ENCODE measurements at places on chromosomes 7 and 10. TPM values are rescaled to one million over a fixed set of nuclear protein-coding genes. Genes with fewer than 3 reads are reported as not detected.

DNA sequence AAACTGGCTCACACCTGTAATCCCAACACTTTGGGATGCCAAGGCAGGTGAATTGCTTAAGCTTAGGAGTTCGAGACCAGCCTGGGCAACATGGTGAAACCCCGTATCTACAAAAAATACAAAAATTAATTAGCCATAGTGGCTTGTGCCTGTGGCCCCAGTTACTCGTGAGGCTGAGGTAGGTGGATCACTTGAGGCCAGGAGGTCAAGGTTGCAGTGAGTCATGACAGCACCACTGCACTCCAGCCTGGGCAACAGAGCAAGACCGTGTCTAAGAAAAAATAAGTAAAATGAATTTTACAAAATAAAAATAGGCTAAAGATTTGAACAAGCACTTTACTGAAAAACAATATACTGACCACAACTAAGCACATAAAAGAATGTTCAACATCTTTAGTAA lies 9.8 kb upstream of the ORC5 start:
- no peak for DNase-seq

DNA sequence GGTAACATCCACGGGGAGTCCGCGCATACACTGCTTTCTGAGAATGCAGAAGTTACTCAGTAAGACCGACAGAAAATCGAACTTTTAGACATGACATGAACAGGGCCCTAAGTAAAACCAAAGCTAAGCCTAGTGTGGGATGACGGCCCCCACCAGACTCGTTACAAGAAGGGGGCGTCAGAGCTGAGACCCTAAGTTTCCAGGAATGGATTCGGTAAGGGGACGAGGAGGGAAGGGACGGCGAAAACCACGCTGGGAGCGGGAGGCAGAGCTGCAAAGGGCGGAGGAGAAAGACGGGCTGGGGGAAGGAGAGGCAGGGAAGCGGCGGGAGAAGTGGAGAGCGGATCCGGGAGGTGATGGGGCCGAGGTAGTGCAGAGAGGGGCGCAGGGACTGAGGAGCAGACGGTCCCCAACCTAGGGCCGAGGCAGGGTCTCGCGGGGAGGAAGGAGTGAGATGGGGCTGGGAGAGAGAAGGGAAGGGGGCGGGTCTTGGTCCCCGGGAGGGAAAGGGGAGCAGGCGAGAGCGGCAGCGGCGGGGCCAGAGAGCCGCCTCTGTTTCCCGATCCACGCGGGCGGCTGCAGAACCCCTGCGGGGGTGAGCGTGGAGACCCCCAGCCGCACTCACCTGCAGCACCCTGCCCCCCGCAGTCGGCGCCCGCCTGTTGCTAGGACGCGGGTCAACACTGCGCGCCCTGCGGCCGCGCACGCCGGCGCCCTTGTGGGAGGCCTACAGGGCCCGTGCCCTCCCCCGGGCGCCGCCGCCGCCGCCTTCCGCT lies 513 bp downstream of the ODAD2 start:
- peak; percentile 26 for DNase-seq

ERVW-1 gene
- not detected for polyA plus RNA-seq

DNA sequence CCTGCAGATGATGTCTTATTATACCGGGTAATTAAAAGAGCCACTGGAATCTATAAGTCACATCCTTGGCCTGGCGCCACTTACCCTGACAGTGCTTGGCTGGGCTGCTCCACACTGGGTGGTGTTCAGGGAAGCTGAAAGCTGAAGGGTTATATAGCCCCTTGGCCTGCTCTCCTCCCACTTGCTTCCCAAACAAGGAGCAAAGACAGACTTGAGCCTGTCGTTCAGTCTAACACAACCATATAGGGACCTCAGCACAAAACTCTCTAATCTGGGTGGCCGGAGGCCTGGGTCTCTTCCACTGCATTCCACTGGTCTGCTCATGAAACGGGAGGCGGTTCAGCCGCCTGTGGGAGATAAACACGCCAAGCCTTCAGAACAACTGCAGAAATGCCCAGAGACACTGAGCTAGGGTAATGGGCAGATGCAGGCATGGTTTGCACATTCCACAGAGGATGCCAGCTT lies at the start of gene ACTA2:
ACTA2 (minus strand) TSS at position 127 of the 465 bp plus-strand sequence. CDS start 3,843 bp downstream, outside the sequence.
- peak; percentile 84 for DNase-seq

VIM gene
- 4,502 TPM for polyA plus RNA-seq

DNA sequence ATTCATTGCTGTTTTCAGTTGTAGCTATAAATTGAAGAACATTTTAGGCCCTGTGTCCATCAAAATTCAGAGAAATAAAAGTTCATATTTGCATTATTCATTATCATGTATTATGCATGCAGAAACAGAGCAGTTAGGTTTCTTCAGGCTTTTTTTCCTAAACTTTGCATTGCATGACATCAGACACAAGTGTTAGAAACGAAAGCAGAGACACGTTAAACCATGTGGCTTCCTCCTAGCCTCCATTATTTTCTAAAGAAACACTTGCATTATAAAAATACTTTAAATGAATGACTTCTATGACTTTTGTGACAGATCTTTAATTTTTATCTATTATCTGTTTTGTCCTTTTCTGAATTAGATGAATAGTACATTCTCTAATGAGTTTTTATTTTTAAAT lies 8.8 kb upstream of the EBLN1 start:
- no peak for DNase-seq

GRCh38 chr10:123561141-123561440 lies 105.1 kb upstream of the GPR26 start:
- DNase-seq: no peak

DNA sequence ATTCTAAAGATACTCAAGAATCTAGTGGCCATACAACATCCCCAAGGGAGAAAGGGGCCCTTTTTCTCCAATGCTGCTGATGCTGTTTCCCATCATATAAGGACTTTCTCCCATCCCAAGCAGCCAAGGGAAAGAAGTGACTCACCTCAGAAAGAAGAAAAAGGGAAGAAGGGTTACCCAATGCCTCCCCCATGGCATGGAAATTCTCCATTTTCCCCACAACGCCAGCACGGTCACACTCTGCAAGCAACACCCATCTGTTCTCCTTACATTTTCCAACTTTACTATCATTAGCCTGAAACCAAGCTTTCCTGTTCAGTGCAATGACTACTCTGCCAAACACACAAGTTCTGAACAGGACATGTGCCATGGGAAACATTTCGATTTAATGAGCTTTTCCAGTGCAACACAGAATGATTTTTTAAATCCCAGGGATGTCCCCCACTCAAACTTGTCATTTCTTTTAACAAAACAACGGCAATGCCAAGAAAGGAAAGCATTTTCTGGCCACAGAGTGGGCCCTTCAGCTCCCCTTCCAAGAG lies 67.9 kb downstream of the PTPRN2 start:
- DNase-seq: no peak

DOCK4 gene
- 4.4 TPM for polyA plus RNA-seq

PRKAR2B gene
- 3.1 TPM for polyA plus RNA-seq

DNA sequence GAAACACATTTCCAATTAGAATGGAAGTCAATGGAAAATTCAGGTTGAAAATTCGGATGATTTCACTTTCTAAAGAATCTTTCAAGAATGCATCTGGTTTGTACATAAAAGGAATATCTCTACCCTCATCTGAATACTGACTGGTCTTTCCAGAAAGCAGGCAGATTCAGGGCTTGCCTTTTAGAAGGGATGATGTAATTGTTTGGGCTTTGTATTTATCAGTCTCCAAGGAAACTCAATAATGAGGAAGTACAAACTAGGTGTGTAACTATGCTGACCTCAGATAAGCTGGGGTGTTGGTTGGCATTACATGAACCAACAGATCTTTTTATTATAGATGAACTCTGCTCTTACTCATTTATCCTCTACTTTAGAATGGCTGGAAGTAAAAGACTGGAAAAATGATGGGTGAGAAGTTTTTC lies 24.1 kb downstream of the PDLIM1 start:
- peak; percentile 88 for DNase-seq

STEAP1B gene
- 7.9 TPM for polyA plus RNA-seq

GRCh38 chr7:100585511-100586265 lies at the start of gene LRCH4:
Gene LRCH4 (minus strand): TSS chr7:100586129. CDS start chr7:100586100, 29 bp downstream.
- no peak for DNase-seq

- peak; percentile 16 for DNase-seq
These were observed 2.4 kb upstream of the NKX6-2 start for GRCh38 chr10:132788180-132788830.

BAMBI gene
- 13.4 TPM for polyA plus RNA-seq

MMD2 gene
- not detected for polyA plus RNA-seq

DNA sequence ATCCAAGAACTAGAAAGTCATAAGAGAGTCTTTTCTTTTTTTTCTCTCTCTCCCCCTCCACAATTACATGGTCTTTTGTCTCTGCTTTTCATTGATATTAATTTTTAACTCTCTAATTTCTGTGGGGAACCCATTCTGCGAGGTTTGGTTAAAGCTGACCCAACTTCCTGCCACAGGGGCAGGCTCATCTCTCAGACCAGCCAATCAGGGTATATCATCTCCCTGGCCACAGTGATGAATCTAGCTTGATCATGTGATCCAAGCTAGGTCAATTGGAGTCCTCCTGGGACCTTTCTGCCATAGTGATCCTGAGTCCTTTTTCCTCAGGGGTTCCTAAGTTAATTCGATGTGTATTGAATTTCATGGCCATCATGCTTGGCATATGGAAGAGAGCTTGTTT lies 38.0 kb upstream of the TRUB1 start:
- DNase-seq: no peak

ADIRF gene
- polyA plus RNA-seq: 7.2 TPM

- no peak for DNase-seq
These were observed 504.1 kb downstream of the POM121L12 start for GRCh38 chr7:53539558-53539957.

DNA sequence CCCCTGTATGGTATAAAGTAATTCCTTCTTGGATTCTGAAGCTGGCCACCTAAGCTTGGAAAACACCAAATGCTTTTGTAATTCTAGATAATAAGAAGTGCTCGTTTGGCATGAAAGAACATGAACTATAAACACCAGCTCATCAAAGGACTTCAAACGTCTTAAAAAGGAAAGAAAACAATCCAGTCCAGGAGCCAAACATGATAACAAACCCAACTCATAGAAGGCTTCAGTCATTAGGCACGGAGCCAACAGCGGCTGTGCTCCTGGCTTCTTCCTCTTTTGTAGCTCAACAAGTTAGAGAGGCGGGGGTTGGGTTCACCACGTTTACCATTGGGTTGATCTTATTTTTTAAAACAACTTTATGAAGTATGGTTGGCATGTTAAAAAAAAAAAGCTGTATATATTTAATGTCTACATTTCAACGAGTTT lies 56.4 kb upstream of the ECHDC3 start:
- DNase-seq: peak; percentile 24

CRTAC1 gene
- polyA plus RNA-seq: not detected

MBL2 gene
- not detected for polyA plus RNA-seq

DNA sequence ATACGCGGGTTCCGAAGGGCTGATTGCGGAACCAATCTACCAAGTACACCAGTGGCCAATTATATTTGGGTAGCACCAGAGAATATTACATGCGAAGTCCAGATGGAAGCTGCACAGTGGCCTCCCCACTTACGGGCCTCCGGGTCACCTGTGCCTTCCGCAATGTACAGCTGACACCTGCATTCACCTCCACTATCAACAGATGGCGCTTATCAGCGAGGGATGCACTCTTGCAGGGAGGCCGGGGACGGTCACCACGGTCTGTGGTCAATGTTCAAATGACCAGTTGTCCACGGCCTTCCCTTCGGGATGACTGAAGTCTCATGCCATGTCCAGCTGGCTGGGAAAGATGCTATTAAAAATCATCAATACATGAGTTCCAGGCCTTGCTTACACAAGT lies 47.6 kb downstream of the SLIT1 start:
- no peak for DNase-seq

- no peak for DNase-seq
These were observed 82.9 kb upstream of the KCND2 start for GRCh38 chr7:120190109-120190508.

AGMO gene
- not detected for polyA plus RNA-seq

DNA sequence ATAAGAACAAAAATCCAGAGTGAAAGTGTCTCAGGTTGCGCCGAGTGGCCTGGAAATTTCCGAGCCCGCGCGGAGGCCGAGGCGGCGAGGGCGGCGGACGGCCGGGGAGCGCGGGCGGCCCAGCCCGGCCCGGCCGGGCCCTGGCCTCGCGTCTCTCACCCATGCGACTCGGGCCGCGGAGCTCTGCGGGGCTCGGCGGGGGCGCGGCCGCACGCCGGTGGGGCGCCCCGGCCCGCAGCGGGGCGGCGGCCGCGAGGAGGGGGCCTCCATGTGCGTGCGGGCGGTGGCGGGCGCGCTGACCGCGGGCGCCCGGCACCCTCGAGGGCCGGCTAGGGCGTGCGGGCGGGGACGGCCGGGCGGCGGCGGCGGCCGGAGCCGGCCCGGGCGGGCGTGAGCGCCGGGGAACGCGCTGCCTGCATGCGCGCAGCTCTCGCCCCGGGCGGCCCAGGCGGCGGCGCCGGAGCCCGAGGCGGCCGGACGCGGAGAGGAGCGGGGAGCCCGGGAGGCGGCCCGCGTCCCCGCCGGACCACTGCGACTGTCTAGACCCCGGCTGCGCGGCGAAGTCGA lies 302 bp upstream of the EN2 start:
- no peak for DNase-seq

GRCh38 chr10:119079599-119080520 lies 757 bp downstream of the EIF3A start:
- peak; percentile 75 for DNase-seq

GRCh38 chr10:124324856-124325632 lies 93.7 kb downstream of the OAT start:
- DNase-seq: no peak

DNA sequence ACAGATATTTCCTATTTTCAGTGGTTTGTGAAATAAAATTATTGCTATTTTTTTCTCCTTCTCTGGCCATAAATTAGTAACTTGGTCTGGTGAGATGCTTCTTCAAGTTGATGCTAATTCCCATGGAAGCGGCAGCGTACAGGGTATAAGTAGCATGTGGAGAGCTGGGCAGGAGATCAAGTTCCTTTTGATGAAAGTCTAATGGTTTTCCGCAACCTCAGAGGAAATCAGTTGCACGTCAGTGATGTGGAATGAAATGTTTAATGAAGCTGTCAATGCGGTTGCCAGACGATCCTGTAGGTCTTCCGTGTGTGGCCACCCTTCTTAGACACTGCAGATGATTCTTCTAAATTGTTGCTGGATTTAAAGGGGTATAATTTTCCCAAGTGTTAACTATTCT lies 236.4 kb upstream of the GRM3 start:
- DNase-seq: no peak

PANK1 gene
- polyA plus RNA-seq: 3.0 TPM

DNA sequence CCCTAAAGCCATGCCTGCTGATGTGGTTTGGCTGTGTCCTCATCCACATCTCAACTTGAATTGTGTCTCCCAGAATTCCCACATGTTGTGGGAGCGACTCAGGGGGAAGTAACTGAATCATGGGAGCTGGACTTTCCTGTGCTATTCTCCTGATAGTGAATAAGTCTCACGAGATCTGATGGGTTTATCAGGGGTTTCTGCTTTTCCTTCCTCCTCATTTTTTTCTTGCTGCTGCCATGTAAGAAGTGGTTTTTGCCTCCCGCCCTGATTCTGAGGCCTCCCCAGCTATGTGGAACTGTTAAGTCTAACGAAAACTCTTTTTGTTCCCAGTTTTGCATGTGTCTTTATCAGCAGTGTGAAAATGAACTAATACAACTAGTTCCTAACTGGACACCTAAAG lies 11.8 kb downstream of the MACROH2A2 start:
- DNase-seq: peak; percentile 15

CNPY1 gene
- not detected for polyA plus RNA-seq

GRCh38 chr10:73584737-73585136 lies 6.4 kb downstream of the USP54 start:
- DNase-seq: peak; percentile 52

TACC2 gene
- polyA plus RNA-seq: 15.4 TPM

- DNase-seq: peak; percentile 15
These were observed at the start of gene ADRA2A for GRCh38 chr10:111076682-111077478. Gene ADRA2A (plus strand): TSS chr10:111077029. CDS start chr10:111077997, 968 bp downstream.

- peak; percentile 69 for DNase-seq
These were observed 111.5 kb upstream of the SVIL start for GRCh38 chr10:29746080-29746797.
